ENCODE measurements at places on chromosomes 7 and 10.

DNA sequence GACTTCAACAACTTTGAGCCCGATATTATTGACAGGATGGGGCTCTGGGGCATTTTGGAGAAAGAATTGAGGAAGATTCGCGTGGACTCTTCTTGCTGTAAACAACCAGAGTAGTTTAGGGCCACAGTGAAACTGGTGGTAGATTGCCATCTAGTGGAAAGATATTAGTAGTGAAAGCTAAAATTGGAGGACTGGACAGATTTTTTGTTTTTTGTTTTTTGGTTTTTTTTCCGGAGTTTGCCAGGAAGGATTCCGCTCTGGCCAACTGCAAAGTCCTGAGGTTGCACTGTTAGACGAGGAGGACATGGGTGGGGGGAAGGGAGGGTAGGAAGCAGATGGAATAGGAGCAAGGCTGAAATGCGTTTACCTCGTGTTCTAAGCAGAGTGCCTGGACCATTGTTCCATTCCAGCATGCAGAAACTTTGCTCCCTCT lies 11.7 kb downstream of the NOBOX start:
- DNase-seq: peak; percentile 59

GRCh38 chr10:55820071-55820470 lies 541.0 kb downstream of the ZWINT start:
- no peak for DNase-seq

- no peak for DNase-seq
These were observed 9.9 kb upstream of the TEX36 start for GRCh38 chr10:125692601-125693523.

GRCh38 chr7:87218796-87219544 lies 562 bp downstream of the TMEM243 start:
- peak; percentile 83 for DNase-seq

DNA sequence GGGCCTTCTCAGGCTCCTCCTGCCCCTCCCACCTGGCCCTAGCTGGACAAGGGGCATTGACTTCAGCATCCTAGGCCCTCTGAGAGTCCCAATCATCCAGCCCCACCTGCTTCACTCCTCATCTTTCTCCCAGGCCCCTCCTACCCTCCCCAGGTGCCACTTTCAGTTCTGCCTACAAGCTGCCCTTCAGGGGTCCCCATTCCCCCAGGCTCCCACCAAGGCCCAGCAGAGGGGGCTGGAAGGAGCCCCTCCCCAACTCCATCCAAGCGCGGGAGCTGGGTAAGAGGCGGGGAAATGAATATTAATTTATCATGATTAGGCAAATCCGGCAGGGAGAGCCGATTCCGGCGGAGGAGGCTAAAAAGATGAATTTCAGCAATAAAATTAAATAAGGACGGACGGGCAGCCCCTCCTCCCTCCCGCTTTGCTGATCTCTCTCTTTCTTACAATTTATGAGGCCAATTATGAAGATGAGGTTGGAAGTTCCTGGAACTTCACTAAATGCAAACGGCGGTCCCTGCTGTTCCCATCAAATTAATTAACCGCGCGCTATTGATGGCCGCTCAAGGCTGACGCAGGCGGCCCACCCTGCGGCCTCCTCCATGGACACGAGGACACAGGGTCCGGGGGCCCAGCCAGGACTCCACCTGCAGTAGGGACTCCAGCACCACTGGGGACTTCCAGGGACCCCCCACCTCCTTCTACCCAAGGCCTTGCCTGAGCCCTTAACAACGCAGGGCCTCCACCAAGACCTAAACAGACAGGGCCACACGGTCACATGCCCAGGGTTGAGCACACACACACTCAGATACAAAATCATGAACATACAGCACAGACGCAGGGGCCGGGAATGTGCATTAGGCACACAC lies 13.9 kb downstream of the POLL start:
- no peak for DNase-seq

- no peak for DNase-seq
These were observed 382.9 kb downstream of the TFEC start for GRCh38 chr7:115647712-115648111.

All from suppressor macrophage treated with lipopolysaccharide for 1 hour (primary cell).